ENCODE measurements at places on chromosomes 4 and X.

- no peak for DNase-seq
Measured at GRCh38 chr4:79638735-79639134, 230.7 kb upstream of the GK2 start.

- no peak for DNase-seq
Measured at GRCh38 chr4:53508446-53508845, 82.8 kb downstream of the LNX1 start.

GRCh38 chr4:109611045-109611646, 51.1 kb downstream of the MCUB start:
- no peak for DNase-seq

GRCh38 chr4:124121461-124121971, 591.0 kb downstream of the ANKRD50 start:
- no peak for DNase-seq

GRCh38 chrX:149829751-149830191, 48.0 kb downstream of the MAGEA9 start:
- no peak for DNase-seq

GRCh38 chrX:134254511-134254910, 17.5 kb downstream of the CCDC160 start:
- DNase-seq: no peak

- no peak for DNase-seq
Measured at GRCh38 chrX:100994352-100995281, 25.1 kb downstream of the ARL13A start.

DNA sequence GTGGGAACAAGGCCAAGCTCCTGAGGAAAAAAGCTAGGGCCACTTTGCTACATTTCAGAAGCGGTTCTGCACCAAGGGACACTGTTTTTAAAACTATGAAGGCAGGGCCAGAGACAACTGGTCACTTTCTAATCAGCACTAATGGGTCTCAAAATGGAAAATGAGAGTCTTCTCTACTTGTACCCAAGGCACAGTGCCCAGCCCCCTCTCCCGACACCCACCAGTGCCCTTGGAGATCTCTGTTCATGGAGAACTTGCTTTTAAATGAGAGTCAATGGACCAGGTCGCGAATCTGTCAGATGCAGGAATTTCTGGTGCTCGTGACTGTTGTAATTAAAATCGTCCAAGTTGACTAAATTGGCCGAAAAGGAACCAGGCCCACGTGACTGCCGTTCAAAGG, 591.6 kb downstream of the BCOR start:
- DNase-seq: no peak

DNA sequence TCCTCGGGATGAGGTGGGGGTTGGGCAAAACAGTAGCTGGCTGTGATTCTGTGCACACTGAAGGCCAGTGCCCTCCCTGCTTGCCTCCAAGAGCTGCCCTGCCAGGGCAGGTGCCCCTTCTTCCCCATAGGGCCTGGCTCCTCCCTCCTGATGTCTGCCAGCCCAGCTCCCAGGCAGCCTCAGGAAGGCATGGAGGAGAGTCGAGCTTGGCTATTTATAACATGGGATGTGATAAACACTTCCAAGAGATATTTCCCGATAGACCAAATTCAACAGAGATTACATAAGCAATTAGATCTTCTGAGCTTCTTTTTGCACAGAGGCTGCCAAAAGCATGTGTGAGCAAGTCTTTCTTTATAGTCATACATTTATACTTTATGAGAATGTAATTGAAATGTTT, 45.3 kb upstream of the PJA1 start:
- DNase-seq: no peak

DNA sequence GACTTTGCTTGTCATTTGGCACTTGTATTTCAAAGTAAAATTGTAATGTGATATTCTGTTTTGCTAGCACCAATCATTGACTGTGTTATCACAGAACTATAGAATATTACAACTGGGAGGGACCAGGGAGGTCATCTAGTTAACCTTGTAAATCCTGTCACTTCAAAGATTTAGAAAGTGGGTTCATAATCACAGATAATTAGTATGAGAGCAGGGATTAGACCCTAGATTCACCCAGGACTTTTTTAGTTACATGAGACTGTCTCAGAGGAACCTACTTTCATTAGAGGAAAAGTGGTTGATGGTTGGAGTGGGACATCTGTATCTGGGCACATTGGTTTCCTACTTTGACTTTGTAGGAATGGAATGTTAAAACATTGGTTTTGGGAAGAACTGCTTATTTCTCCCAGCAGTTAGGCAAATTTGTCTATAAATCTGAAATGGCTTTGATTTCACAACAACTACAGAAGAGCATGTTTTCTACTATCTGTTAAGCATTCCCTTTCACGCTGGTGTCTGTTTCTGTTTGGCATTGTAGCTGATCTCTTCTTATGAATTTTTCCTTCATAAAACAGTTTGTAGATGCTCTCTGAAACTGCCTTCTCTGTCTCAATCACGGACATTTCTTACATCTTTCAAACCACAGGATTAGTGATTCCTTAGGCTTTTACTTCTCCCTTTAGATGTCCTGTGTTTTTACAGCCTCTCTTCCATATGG, 144.1 kb downstream of the DIPK2B start:
- no peak for DNase-seq

DNA sequence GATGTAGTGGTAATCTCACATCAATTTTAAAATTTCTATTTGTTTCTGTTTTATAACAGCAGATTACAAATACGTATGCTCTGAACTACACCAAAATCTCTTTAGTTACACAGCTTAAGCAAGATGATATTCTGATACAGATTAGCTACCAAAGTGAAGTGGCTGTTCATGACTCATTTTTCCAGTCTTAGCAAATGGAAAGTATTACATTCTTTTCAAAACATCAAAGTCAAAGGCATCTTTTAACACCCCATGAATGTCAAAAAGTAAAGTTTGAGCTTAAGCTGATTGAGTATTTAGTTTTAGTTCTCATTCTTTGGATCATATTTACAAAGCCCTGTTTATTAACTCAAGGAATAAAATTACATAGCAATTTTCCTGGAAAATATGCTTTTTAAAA, 6.6 kb upstream of the HPGDS start:
- no peak for DNase-seq

GRCh38 chrX:12360986-12361598, 222.8 kb downstream of the FRMPD4 start:
- no peak for DNase-seq

DNA sequence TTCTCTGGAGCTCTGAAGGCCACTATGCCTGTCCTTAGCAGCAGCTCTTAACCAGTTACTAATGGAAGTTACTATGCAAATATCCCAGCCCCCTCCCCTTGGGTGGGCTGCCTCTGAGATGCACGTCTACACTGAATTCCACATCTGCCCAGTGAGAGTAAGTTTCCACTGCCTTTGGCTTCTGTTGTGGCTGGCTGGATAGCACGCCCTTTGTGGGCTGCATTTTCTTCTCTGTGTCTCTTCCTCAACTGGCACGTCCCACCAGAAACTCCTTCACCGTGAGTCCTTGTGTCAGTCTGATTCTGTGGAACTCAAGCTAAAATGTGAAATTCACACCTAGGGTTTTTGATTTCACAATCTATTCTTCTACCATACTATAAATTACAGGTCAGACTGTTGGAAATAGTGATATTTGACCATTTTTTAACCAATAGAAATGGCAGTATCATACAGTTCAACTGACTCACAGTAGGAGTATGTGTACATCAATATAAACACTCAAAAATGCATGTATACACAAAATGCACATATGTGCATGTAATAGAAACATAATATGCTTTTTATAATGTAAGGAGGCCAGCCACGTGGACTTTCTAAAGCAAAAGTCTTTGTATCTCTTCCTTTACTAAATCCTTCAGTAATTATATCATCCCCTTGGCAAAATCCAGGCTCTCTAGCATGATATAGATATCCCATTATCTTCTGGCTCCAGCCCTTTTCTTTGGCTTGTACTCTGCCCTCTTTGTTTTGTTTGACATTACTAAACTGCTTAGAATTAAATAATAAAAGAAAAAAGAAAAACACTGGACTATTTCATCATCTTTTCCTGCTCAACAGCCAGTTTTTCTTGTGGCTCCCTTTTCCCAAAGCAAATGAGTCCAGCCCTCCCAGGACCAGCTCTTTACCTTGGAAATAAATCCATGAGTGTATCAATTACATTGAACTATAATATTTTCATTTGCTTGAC, 33.2 kb upstream of the LDB2 start:
- DNase-seq: no peak

GRCh38 chr4:137156807-137157206, 375.5 kb downstream of the PCDH18 start:
- no peak for DNase-seq

DNA sequence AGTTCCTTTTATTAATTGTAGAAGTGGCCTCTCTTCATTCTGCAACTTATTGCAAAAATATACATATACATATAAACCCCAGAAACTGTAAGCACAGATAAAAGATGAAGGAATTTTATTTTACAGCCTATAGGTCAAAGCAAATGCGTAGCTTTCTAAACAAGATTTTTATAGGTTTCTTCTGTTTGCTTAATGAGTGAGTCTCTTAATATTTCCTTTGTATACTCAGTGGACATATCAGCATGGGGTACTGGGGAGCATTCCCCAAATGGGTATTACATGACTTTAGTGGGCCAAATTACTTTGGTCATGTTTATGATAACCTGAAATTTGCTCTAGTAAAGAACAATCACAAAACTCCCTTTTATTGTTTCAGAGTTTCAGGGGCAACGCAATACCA, 1698.6 kb upstream of the IGFBP7 start:
- DNase-seq: no peak

GRCh38 chr4:1285790-1286553, 3.7 kb upstream of the MAEA start:
- DNase-seq: no peak

DNA sequence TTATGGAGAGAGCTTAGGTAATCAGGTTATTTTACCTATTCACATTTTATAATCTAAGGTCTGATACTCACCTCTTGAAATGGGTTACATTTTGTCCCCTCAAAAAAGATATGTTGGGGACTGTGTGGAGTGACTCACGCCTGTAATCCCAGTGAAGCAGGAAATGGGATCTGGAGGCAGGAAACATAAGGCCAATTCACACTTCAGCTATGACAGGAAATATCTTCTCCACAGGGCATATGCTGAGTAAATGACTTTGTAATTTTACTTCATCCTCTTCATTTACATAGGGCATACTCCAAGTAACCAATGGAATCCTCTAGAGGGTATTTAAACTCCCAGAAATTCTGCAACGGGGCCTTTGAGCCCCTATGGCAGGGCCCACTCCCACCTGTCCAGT, 54.8 kb upstream of the ZMAT1 start:
- DNase-seq: no peak

DNA sequence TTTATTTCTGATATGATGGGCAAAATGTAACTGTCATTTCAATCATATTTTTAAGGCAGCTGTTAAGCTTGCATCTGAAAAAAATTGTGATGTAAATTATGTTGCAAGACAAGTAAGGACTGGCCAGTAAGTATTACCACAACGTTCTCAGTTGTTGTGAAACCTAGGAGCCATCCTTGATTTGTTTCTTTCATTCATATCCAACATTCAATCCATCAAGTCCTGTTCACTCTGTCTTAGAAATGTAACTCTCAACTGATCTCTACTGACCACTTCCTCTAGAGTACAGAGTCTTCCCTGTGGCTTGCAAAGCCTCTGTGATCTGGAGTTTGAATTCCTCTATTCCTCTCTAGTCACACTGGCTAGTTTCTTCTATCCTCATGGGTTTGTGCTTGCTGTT, 161.4 kb upstream of the MAD2L1 start:
- DNase-seq: no peak

DNA sequence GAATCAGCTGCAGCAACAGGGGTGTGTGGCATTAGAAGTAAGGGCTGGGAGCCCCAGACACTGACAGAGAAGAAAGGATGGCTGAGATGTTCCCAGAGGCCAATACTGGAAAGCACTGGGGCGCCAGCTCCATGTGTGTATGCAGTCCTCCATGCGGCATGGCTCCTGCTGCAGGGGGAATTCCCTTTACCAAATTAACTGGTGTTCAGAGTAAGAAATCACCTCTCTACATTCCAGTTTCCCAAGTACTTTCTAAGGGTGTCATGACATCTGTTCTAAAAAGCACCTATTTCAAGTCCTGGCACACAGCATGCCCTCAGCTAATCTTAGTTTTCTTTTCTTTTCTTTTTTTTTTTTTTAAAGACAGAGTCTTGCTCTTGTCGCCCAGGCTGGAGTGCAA, 98.0 kb downstream of the MAML3 start:
- no peak for DNase-seq

GRCh38 chr4:128930051-128930450, 120.6 kb downstream of the JADE1 start:
- DNase-seq: no peak

GRCh38 chr4:111562826-111563225, 582.4 kb upstream of the FAM241A start:
- DNase-seq: no peak

GRCh38 chr4:25223802-25224375, 9.9 kb upstream of the PI4K2B start:
- DNase-seq: no peak

DNA sequence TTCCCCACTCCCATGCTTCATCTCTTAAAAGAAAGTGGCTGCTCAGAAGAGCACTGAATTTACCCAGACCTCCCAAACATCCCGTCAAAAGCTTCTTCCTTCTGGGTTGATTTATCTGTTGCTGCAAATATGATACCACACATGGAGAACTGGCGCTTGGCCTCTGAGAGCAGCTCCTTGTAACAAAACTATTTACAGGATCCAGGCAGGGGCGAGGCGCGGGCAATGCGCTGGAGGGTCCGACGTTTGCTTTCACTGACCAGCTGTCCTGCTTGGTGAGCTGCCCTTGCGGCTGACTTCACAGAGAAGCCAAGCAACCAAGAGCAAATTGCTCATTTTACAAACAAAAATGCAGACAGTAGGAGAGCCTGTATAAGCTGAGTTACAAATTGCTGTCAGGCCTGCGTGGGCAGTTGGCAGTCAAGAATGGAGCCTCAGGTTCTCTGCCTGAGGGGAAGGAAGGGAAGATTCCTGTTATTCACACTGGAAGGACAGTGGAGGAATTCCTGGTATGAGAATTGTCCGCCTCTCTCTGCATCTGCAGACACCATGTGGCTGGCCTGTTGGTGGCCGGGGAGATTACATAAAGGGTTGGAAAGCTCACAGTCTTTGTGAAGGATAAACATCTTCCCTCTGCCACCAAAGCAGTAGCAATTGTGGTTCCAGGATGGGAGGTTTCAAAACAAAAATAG, 192.2 kb upstream of the LEF1 start:
- no peak for DNase-seq

GRCh38 chr4:165328101-165328425, 594 bp downstream of the MSMO1 start:
- no peak for DNase-seq

Data from omental fat pad (tissue), 4 donors.